ENCODE measurements at places on chromosomes 6 and 20.

GRCh38 chr6:130675072-130675471, 152.1 kb upstream of the SMLR1 start:
- DNase-seq, result no peak

DNA sequence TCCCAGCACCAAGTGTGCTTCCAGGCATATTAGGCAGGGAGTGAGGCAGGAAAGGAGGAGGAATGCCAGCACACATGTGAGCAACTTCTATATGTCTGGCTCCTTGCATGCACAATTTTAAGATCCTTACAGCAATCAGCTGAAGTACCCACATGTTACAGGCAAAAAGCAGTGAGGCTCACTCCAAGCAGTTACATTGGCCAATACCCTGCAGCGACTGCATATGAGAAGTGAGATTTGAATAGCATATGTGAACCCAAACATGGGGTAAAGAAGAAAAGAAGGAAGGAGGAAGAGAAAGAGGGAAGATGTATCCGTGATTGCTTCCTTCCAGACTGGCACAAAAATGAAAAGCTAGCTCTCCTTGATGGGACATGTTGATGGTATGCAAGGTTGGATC, 193.6 kb downstream of the PTPRT start:
- DNase-seq, result no peak

- no peak for DNase-seq
Observed at GRCh38 chr6:148339766-148340165, 2.9 kb upstream of the SASH1 start.

- DNase-seq, result no peak
Observed at GRCh38 chr6:80245043-80245442, 138.6 kb downstream of the BCKDHB start.

GRCh38 chr20:11791316-11791715, 126.4 kb upstream of the BTBD3 start:
- DNase-seq, result no peak

- no peak for DNase-seq
Observed at GRCh38 chr20:29876911-29877285, 1380.6 kb upstream of the DEFB115 start.

GRCh38 chr20:1163653-1164052, 21.1 kb downstream of the TMEM74B start:
- no peak for DNase-seq

- no peak for DNase-seq
Observed at GRCh38 chr20:38460040-38460623, 12.5 kb upstream of the RALGAPB start.

- no peak for DNase-seq
Observed at GRCh38 chr6:112199001-112199403, 55.4 kb downstream of the LAMA4 start.

- DNase-seq, result no peak
Observed at GRCh38 chr6:134622382-134623173, 304.7 kb upstream of the SGK1 start.

- DNase-seq, result no peak
Observed at GRCh38 chr20:50488236-50488806, 21.9 kb upstream of the PTPN1 start.
